WERI-Rb-1 (cell line): ENCODE measurements at places on chromosomes 12 and 14.

GRCh38 chr14:32635061-32635719 is 303.5 kb upstream of the NPAS3 start:
- no peak for DNase-seq

GRCh38 chr14:64212666-64213065 is 81.5 kb downstream of the ESR2 start:
- no peak for DNase-seq

- peak; percentile 37 for DNase-seq
These were observed 7.6 kb upstream of the BRMS1L start for GRCh38 chr14:35818346-35819115.

DNA sequence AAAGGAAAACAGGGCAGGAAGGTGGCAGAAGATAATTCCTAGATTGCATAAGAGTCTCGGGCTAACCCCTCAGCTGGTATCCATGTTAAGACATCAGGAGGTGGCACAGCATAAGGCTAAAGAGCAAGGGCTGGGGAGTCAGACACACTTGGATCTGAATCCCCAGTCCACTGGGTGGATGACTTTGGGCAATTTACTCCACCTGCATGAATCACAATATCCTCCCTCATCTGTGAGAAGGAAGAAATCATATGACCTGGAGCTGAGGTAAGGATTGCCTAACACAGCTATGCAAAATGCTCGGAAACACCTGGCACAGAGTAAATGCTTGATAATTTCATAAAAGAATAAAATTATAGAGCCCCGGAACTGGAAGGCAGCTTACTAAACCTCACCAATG is 217.9 kb downstream of the PIK3C2G start:
- no peak for DNase-seq

DNA sequence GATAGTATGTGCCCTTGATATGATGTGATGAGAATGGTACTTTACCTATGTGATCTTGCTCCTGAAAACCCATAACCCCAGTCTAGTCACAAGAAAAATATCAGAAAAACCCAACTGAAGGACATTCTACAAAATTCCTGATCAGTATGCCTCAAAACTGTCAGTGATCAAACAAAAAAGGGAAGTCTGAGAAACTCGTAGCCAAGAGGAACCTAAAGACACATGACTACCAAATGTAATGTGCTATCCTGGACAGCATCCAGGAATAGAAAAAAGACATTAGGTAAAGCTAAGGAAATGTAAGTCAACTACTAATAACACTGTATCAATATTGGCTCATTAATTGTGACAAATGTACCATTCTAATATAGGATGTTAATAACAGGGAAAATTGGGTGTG is 4.1 kb upstream of the WIF1 start:
- DNase-seq, result no peak

- no peak for DNase-seq
These were observed 220.0 kb upstream of the GRIP1 start for GRCh38 chr12:66898700-66899469.

DNA sequence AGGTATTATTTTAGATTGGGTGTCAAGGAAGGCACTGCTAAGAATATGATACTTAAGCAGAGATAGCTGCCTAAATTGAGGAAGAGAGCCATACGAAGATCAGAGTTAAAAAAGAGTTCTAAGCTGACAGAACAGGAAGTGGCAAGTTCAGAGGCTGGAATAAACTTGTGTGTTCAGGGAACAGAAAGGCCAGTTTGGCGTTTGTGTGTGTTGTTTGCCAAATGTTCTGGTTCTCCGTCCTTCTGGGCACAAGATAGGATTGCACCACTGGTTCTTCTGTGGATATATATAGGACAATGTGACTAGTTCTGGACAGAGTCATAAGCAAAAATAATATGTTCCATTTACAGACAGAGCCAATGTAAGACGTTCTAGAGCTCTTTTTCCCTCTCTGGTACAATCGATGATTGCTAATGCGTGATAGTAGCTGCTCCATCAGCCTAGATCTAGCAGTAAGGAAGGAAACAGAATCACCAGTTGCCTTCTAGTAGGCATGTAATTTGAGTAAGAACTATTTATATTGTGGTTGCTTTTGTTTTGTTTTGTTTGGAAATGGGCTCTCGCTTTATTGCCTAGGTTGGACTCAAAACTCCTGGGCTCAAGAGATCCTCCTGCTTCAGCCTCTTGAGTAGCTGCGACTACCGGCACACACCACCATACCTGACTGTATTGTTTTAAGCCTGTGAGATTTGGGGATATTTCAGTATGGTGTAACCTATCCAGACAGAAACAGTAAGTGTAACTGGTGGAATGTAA is 7.4 kb downstream of the BBS10 start:
- no peak for DNase-seq

- DNase-seq, result no peak
These were observed 63.9 kb downstream of the AACS start for GRCh38 chr12:125129179-125129571.

DNA sequence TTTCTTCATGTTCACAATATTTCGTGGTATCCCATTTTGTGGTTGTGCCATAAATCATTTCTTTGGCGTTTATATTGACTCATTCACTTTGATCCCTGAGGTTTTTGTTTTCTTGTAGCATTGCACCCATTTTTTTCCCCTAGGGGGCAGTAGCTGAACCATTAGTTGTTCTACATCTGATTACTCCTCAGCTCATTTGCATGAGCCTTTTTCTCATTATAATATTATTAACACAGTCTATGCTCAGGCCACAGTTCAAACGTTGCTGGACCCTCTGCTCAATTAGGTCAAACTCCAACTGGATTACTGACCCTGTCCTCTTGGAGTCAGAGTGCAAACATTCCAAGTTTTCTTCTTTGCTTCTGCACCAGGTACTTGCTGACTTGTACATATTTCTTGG is 475.4 kb upstream of the SEL1L start:
- DNase-seq, result peak; percentile 13

GRCh38 chr14:103530390-103530789 is 1.4 kb downstream of the TRMT61A start:
- DNase-seq, result no peak

- no peak for DNase-seq
These were observed 431 bp downstream of the HIP1R start for GRCh38 chr12:122835750-122836026.

GRCh38 chr14:78278464-78279250 is 108.5 kb downstream of the NRXN3 start:
- DNase-seq, result no peak

DNA sequence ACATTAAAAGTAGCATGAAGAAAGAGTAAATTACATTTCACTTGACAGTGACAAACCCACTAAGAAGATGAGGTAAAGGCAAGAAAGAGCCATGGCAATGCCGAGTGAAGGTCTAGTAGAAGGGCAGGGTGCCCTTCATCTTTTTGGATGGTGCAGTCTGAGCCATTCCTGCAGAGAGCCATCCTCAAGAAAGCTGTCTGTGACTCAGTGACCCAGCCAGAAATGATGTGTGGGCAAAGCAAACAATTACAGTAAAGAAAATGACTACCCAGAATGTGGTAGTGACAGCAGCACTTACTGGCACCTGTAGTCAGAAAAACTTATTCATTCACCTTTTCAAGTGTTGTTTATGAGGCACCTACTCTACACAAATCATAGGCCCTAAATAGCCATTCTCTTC is 281.7 kb downstream of the DUSP6 start:
- DNase-seq, result no peak

DNA sequence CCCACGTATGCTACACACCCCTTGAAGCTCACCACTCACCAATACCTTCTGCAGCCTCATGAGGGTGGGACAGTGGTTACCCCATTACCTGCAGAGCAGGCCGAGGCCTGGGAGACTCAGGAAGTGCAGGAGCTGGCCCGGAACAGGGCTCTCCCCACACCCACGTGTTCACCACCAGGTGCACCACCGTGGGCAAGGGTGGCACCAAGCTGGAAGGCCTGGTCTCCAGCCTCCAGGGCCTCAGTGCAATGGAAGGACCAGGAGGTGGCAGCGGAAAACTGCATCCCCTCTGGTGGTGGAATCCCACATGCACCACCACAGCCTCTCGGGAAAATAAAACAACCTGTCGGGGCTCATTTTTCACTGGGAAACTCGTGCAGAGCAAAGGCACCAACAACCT is 36.4 kb downstream of the ITPK1 start:
- DNase-seq, result no peak

- no peak for DNase-seq
These were observed 29.1 kb upstream of the ANO6 start for GRCh38 chr12:45186762-45187161.

DNA sequence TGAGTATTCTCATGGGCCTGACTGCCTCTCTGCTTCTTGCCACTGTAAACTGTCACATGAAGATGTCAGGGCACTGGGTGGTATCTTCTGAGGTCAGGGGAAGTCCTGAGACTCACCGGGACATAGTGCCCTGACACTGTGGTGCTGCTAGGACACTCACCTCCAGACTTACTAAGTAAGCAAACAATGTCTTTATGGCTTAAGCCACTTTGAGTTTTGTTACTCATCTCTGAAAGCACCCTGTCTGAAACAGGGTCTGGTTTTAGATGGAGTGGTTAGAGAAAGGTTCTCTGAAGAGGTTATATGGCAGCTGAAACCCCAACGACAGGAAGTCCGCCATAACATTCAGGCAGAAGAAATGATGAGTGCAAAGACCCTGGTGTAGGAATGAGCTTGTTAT is 22.7 kb downstream of the GPR19 start:
- DNase-seq, result no peak

DNA sequence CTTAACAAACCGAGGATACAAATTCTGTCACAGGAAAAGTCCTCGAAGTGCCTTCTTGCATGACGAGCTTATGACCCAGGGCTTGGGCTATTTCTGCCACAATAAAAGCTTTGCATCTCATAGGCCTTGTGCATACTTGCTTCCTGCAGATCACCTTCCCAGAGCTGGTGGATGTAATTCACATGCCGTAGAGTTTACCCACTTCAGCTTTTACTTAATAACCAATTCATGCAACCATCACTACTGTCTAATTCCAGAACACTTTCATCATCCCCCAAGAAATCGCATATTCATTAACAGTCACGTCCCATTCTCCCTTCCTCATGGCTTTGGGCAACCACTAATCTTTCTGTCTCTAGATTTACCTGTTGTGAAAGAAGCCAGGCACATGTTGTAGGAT is 9.0 kb upstream of the BDKRB1 start:
- no peak for DNase-seq

- no peak for DNase-seq
These were observed 83.8 kb downstream of the GALNT9 start for GRCh38 chr12:132245521-132246101.

- DNase-seq, result no peak
These were observed 3.9 kb upstream of the ABHD4 start for GRCh38 chr14:22594156-22594716.

DNA sequence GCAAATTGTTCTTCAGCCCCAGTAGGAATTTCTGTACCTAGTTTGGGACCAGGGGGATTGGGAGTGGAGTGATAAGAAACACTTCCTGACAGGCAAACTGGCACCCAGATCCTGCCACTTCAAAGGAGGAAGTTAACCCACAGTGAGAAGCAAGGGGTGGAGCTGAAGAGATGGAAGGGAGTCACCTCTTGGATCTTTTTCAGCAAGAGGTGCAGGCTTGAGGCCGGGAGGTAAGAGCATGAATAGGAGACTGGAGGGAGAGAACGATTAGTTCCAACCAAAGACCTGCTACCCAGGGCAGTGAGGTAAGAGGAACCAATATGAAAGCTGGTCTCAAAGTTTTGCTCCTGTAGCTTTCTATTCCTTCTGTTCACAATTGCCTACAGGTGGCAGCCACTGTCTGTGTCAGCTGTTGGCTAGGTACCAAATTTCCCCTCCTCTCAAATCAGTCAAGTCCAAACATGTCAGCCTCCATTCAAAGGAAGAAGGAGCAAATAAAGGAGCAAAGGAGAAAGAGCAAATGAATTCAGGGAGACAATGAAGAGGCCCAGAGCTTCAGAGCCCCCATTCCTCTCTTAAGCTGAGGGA is 14.9 kb upstream of the TAC3 start:
- DNase-seq, result no peak

GRCh38 chr12:3016191-3016590 is 57.0 kb downstream of the TEAD4 start:
- DNase-seq, result peak; percentile 36

DNA sequence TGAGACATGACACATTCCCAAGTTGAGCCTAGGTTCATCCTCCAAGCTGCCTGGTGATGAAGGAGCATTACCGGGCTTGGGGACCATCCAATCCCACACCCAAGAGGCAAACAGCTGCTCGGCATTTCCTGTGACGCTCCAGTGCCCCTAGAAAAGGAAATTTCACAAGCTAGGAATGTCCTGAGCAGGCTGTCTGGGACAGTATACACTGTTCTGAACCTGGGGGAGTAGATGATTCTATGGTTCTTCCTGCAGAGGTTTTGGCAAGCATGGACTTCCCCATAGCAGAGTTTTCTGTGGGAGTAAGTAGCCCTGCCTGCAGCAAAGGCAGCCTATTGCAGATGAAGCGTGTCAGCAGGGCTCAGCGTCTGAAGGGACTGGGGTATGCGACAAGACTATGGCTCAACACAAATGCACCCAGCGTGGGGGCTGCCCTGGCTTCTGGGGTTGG is 47.4 kb upstream of the SRSF5 start:
- DNase-seq, result no peak

- DNase-seq, result no peak
These were observed 20.2 kb downstream of the TMX1 start for GRCh38 chr14:51260225-51260624.

GRCh38 chr14:101591582-101591981 is 30.3 kb downstream of the DIO3 start:
- no peak for DNase-seq

DNA sequence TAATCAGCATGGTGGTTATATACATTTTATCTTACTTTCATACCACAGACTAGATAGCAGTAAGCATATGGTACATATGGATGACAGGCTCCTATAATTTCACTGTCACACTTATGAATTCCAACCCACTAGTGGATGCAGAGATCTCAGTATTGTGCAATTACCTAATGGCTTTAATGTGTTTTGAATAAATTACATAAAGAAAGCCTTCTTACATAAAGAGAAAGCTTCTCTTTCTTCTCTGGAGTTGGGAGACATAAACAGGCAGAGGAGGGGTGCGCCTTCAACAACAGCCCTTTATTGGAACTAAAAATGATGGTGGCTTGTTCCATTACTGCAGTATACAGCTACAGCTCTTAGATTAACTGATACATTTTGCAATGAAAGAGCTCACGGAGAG is 52.6 kb downstream of the SAV1 start:
- no peak for DNase-seq
